Mononuclear cell (primary cell): ENCODE measurements at places on chromosomes 12 and 14. TPM values are rescaled to one million over a fixed set of nuclear protein-coding genes. Genes with fewer than 3 reads are reported as not detected.

Gene YY1
- 80.5 TPM for total RNA-seq

Gene KCNC2
- total RNA-seq, result not detected

Gene ARHGDIB
- 1,170 TPM for total RNA-seq

Gene RIN3
- 48.8 TPM for total RNA-seq

Gene TAS2R50
- 0.31 TPM for total RNA-seq

Gene ATL1
- total RNA-seq, result 5.7 TPM

Gene P2RX2
- total RNA-seq, result 0.10 TPM

Gene PLA2G1B
- 0.31 TPM for total RNA-seq

Gene LTBP2
- 0.42 TPM for total RNA-seq

Gene PTPRB
- total RNA-seq, result 0.21 TPM

Gene LRRC10
- not detected for total RNA-seq

Gene TMEM132C
- total RNA-seq, result under 0.01 TPM

Gene POMT2
- total RNA-seq, result 2.8 TPM

Gene IAPP
- not detected for total RNA-seq

Gene SSPN
- total RNA-seq, result 0.10 TPM

Gene RASAL1
- total RNA-seq, result 0.10 TPM

Gene UNC79
- total RNA-seq, result not detected

Gene HRK
- total RNA-seq, result 0.10 TPM

Gene MFAP5
- not detected for total RNA-seq

Gene DBX2
- not detected for total RNA-seq

Gene DPY19L2
- total RNA-seq, result 1.5 TPM

Gene OAS1
- total RNA-seq, result 7.7 TPM

Gene RTN1
- total RNA-seq, result 8.0 TPM

Gene OTOGL
- not detected for total RNA-seq

Gene KRT82
- total RNA-seq, result not detected

Gene BATF
- 7.7 TPM for total RNA-seq

Gene PMEL
- total RNA-seq, result not detected

Gene SLC24A4
- 6.7 TPM for total RNA-seq

Gene TDRD9
- total RNA-seq, result 2.5 TPM

Gene KRT6C
- total RNA-seq, result not detected

Gene COL2A1
- not detected for total RNA-seq

Gene RARG
- total RNA-seq, result 6.6 TPM

Gene PLEKHH1
- total RNA-seq, result not detected

Gene PRKD1
- total RNA-seq, result not detected

Gene GATC
- total RNA-seq, result 11.0 TPM

Gene TBK1
- total RNA-seq, result 48.5 TPM

Gene SLC41A2
- 4.9 TPM for total RNA-seq

Gene AHSA1
- 20.5 TPM for total RNA-seq

Gene SYCP3
- total RNA-seq, result 0.21 TPM

Gene FGF6
- total RNA-seq, result not detected

Gene PTPRQ
- not detected for total RNA-seq

Gene SYNE3
- 27.6 TPM for total RNA-seq

Gene SYT1
- total RNA-seq, result 2.5 TPM

Gene RPS6KL1
- total RNA-seq, result 3.4 TPM
